Stimulated activated CD8-positive, alpha-beta memory T cell treated with anti-CD3 and anti-CD28 coated beads, Interleukin-7, amount 100 ng/mL, for 48 hours (primary cell): ENCODE measurements at places on chromosomes 7 and 10.

- no peak for DNase-seq
Observed at GRCh38 chr10:126114884-126115555, 218.7 kb downstream of the FANK1 start.

GRCh38 chr7:77940647-77941046, 142.1 kb downstream of the PHTF2 start:
- DNase-seq = no peak

DNA sequence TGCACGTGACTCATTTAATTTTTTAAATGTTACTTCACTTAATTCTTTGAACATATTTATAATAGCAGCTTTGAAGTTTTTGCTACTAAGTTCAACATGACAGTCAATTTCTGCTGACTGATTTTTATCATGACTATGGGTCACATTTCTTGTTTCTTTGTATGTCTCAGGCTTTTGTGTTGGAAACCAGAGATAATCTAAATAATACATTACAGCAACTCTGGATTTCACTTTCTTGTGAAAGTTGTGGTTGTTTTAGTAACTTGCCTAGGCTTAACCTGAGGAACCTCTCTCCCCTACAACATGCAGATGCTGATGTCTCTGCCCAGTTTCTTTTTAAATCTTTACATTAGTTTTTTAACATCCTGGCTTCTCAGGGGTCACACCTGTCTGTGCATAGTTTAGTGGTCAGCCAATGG, 180.8 kb downstream of the CCDC71L start:
- DNase-seq = no peak

GRCh38 chr10:32189400-32190084, 133.3 kb upstream of the KIF5B start:
- DNase-seq = no peak

DNA sequence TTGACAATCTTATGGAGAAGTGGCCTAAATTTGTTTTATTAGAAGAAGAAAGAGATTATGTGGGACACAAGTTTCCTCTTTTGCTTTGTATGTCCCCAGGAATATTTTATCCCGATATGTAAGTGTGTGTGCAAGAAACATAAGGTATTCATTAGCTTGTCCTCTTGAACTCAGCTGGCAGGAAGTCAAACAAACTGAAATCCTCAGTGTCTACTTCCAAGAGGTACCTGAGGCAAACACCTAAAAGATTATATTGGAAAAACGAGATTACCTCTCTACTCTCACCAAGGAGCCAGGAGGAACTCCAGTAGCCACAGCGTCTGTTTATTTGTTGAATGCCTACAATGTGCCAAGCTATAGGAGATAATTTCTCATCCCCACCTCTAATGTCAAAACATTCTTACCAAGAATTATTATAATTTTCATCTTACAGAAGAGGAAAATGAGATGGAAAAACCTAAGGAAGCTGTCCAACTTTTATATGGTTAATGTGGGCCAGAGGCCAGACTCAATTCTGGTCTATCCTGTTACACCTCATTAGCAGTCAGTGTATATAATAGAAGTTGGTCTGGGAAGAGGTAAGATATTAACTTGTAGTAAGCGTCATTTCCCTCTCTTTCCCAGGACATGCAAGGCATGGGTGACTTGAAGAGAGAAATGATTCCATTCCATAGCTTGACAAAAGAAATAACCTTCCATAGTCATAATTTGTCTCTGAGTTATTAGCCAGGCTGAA, 692.7 kb downstream of the MAGI2 start:
- no peak for DNase-seq

DNA sequence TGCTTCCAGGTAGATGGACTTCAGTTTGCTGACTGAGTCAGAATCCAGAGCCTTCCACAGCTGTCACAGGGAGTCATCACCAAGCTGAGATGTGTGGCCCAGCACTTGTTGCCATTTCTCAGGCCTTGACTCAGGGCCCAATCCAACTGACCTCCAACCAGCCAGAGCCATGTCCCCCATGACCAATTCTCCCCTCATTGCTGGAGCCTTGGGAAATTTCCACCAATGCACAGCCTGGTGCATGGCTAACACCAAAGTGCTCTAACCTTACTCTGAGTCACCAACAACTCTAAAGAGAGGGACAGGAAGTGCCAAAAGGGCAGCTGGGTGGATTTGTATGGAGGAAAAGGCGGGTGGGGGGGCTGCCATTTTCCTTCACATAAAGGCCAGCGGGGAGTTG, 13.4 kb upstream of the GLI3 start:
- no peak for DNase-seq

GRCh38 chr7:54860003-54860775, 101.2 kb upstream of the SEC61G start:
- no peak for DNase-seq

- no peak for DNase-seq
Observed at GRCh38 chr10:91347529-91347928, 62.6 kb upstream of the HECTD2 start.

DNA sequence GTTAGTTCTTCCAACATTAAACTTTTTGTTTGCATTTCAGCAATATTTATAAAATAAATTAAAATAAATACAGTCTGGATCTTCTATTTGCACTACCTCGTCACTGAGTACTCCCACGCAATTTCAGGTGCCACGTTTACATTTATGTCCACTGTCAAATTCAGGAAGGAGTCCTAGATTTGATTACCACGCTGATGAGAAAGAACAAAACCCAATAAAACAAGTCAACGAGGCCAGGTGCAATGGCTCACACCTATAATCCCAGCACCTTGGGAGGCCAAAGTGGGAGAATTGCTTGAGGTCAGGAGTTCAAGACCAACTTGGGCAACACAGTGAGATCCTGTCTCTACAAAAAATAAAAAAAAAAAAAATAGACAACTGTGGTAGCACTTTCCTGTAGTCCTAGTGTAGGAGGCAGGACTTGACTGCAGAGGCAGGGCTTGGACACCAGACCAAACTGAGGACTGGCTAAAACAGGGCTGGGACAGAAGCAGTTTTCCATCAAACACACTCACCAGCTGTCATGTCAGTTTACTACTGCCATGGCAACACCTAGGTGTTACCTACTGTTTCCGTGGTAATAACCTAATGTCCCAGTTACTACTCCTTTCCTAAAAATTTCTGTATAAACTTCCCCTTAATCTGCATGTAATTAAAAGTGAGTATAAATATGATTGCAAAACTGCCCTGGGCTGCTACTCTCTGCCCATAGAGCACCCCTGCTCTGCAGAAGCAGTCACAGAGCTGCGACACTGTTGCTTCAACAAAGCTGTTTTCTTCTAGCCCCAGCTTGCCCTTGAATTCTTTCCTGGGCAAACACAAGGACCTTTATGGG, 341.7 kb downstream of the PARD3 start:
- DNase-seq = no peak
